Stimulated activated CD8-positive, alpha-beta memory T cell treated with anti-CD3 and anti-CD28 coated beads, Interleukin-15, amount 100 ng/mL, for 24 hours (primary cell): ENCODE measurements at places on chromosomes 2 and 18.

DNA sequence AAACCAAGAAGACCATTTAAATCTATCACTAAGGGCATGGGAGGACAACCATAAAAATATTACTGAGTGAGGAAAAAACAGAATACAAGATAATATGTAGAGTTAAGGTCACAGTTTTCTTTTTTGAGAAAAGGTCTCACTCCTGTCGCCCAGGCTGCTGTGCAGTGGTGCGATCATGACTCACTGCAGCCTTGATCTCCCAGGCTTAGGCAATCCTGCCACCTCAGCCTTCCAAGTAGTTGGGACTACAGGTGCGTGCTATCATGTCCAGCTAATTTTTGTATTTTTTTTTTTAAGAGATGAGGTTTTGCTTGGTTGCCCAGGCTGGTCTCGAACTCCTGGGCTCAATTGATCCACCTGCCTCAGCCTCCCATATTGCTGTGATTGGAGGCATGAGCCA lies 24.0 kb downstream of the POLR1A start:
- no peak for DNase-seq

DNA sequence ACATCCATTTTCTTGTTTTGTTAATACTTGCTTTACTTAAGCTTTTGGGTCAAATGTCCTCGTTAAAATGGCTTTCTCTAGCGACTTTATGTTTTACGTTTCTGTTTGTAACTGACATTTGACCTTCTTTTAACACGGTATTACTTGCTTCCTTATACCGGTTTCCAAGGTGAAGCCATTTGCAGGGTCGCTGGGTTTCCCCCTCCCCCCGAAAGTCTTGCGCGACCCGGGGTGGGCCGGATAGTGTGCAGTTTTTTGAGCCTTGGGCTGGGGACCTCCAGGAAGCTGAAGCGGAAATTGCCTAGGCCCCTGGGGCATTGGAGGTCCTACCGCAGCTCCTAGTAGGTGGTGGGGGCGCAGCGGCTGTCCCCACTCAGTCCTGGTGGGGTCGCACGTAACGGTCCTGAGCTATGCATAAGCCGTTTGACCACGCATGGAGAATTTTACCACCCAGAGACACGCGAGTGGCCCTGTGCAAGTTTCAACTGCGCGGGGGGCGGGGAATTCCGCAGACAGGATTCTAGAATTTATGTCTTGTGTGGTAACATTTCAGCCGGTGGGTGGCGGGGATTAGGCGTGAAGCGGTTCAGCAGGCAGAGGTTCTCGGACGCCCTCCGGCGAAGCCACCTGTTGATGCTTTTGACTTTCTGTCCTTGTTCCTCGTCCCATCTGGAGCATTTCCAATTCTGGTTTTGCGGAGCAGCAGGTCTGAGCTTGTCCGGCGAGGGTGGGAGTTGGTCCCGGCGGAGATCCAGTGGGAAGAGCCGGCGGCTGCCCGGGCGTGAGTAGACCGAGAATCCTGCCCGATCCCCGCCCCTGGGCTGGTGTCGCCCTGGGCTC lies 2.4 kb downstream of the CFLAR start:
- DNase-seq, result peak; percentile 60

DNA sequence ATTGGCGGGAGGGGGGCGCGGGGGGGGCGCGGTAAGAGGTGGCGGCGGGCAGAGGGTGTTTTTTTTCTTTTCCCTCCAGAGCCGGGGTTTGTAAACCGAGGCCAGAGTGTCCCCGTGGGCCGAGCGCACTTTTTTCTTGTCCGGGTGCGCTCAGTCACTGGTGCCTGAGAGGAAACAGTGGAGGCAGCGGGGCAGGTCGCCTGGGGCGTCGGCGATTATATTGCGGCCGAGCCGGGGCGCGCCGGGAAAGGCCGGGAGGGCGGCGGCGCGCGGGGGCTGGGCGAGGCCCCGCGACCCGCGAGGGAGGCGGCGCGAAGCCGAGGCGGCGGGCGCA lies 275 bp downstream of the HOXD8 start:
- DNase-seq, result no peak

- no peak for DNase-seq
These were observed 165.6 kb downstream of the SMAD7 start for GRCh38 chr18:48785091-48785614.

DNA sequence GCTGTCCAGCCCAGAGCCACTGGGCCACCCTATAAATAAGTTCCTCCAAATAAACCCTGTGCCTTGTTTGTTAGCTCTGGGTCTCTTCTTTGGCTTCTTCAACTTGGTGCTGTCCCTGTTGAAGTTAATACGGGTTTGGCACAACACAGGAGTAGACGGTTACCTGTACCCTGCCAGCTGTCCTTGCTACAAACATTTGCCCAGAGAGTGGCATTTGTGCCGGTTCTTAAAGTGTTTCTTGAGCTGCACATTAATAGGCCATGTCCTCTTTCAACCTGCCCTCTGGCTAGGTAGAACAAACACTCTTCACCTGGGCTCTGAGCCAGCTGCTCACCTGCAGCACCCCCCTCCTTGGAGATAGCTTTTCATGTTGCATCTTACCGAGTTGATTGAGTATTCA lies 139.2 kb downstream of the NEDD4L start:
- DNase-seq, result no peak

DNA sequence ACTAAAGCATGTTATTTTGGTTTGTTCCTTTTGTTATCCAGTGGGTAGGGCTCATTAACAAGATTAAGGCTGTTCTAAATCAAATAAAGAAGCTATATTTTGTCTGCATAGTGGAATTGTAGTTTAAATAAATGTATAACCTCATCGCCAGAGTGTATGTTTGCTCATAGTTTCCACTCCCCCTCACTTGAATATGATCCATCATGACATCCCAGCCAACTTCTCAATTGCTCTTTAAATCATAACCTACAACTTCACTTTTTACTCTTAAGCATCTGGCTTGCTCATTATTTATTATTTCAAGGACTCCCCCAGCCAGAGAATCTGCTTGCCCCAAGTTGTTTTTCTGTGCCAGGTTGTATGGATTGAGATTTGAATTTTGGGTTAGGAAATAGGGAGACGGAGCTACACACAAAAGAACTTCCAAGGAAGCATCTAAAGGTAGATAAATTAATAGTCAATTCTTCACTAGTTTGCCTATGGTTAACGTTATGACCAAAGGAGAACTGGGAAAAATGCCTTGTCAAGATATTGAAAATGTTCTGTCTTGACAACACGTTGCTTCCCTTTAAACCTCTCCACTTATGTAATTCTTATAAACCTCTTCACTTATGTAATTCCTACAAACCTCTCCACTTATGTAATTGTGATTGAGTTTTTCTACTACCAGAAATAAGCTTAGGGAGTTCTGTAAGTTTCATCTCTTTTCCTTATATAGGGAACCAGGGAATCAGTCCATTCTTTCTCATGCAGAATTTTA lies 55.4 kb upstream of the UPP2 start:
- no peak for DNase-seq

DNA sequence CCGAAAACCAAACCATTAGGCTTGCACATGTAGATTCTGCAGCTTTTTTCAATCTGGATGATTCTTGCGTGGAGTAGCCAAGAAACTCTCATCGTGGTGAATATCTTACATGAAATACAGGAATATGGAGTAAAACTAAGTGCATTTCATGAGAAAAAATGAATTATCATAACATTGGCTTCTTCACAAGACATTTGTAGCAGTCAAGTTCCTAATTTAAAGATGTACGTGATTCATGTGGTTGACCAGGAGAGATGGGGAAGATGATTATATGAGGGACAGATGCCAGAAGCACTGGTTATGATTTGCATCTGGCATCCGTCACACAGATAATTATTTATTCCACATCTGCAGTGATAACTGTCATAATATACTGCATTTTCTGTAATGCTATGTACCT lies 90.4 kb downstream of the ANTXR1 start:
- DNase-seq, result no peak

- DNase-seq, result no peak
These were observed 98.4 kb downstream of the PIEZO2 start for GRCh38 chr18:11050966-11051365.

DNA sequence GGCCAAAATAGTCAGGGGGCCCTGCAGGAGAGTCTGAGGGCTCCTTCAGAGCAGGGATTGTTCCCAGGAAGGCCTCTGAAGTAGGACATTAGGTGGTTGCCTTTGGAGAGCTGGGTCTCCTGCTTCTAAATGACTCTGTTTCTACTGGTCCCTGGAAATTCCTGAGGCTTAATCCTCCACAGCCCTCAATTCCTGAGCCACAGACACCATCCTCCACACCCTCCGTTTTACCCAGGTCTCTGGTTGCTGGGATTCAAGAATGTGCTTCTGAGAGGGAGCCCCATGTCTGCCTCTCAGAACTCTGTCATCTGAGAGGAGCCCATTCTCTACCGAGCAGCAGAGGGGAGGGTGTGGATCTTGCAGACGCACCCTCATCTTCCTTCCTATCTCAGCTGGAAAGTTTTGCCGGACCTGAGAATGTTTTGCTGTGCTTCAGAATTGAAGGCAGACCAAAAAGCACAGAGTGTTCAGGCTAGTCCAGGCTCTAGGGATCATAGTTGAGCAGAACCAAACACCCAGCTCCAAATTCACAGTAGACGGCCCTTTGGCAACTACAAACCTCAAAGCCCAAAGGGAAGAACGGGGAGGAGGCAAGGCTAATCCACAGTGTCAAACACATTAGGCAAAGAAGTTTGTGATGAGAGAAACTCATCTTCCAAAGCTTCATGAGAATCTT lies 8.1 kb downstream of the VIT start:
- no peak for DNase-seq

- no peak for DNase-seq
These were observed 141.9 kb downstream of the RHBDD1 start for GRCh38 chr2:226977775-226978190.

- no peak for DNase-seq
These were observed at the start of gene REG1A for GRCh38 chr2:79120194-79120713. REG1A (plus strand) TSS chr2:79120488; CDS start chr2:79120862, 374 bp downstream.

DNA sequence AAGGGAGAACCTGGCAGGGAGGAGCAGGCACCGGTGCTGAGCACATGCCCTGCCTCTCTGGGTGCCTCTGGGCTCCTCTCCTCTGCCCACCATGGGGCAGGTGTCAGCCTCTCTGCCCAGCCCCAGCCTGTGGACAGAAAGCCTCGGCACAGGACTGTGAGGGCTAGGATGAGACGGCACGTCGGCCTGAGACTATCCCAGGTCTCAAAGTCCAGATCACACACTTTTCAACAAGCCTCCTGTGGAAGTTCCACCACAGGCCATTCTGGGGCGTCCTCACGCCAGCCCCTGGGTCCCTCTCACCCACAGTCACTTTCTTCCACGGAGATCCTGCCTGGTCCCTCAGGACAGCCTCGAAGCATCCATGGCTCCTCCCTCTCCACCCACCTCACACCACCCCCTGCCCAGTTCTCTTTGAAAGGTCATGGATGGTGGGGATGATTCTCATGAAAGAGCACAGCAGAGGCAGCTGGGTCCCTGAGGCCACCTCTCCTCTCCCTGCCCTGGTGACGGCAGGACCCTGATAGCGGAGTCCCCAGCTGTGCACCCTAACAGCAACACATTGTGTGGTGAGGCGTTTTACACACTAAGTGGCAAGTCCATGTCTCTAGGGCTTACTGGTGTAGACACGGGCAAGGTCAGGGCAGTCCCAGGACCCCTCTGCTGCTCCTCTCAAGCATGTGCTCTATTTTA lies 569.4 kb upstream of the SALL3 start:
- DNase-seq, result no peak

DNA sequence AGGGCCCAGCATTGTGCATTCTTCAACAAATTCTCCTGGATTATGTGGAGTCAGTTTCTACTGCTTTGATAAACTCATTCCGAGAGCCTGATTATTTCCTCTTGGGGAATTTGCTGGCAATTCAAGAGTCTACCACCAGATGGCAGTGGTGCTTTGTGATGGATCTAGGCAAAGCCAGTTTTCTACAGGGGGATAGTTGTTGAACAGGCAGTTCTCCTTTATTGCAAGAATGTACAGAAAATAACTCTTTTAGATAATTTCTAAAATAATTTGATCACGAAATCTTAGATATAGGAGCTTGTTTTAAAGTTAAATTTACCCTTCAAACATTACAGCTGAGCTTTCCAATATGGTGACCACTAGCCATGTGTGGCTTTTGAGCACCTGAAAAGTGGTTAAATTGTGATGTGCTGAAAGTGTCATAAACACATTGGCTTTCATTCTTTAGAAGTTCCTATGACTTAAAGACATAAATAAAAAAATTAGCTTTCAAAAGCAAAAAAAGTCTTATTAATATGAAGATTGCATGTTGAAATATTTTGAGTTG lies 66.7 kb upstream of the HAAO start:
- DNase-seq, result peak; percentile 51

DNA sequence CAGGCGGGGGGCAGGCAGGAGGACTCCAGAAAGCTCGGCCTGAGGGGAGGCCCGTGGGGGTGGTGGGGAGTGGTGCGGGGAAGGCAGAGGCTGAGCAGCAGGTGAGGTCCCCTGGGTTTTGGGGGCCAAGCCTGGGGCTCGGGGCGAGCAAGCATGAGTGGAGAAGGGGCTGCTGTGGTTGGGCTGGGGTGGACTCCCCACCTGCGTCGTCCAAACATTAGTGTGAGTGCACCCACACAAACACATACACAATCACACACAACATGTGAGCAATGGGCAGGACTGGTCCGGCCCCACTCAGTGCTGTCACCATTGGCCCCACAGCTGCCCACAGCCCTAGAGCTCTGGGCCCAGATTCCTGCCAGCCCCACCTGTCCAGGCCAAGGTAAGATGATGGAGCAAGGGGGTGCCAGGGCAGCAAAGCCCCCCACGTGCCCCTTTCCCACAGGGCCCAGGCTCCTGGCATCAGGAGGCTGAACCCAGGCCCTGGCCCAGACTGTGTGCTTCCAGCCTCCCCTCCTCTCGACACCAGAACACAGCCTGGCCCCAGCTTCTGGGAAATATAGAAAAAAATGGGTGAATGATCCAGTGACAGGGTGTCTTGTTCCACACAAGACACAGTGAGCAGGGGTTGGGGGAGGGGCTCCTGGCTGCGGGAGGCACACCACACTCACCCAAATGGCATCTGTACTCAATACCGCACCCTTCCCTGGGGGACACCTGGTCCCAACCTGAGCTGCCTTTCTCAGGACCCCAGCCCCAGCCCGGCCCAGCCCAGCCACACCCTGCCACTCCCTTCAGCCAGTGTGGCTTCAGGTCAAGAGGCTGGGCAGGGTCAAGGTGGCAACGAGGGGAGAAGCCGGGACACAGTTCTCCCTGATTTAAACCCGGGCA lies 463 bp upstream of the ALPP start:
- no peak for DNase-seq

DNA sequence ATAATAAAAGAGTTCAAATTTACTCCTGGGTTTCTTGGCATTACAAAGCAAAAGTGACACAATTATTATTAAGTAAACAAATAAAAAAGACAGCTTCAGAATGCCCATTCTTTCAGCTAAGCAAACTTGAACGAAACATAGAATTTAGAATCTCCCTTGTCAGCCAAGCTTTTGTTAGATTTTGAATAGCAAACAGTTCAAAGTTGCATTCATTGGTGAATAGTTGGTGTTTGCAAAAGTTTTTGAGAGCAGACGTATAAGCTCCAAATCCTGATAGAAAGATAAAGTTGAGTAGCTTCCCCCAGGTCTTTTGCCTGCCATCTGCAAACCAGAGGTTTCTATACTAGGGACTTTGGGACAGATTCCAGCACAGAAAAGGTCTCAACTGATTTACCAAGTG lies 434.3 kb upstream of the TNP1 start:
- no peak for DNase-seq

- no peak for DNase-seq
These were observed 106.5 kb upstream of the ATP8B1 start for GRCh38 chr18:57909620-57910019.
